ENCODE measurements at places on chromosomes 1 and 21.

GRCh38 chr1:54582566-54583306, 34.7 kb downstream of the ACOT11 start:
- DNase-seq = no peak

DNA sequence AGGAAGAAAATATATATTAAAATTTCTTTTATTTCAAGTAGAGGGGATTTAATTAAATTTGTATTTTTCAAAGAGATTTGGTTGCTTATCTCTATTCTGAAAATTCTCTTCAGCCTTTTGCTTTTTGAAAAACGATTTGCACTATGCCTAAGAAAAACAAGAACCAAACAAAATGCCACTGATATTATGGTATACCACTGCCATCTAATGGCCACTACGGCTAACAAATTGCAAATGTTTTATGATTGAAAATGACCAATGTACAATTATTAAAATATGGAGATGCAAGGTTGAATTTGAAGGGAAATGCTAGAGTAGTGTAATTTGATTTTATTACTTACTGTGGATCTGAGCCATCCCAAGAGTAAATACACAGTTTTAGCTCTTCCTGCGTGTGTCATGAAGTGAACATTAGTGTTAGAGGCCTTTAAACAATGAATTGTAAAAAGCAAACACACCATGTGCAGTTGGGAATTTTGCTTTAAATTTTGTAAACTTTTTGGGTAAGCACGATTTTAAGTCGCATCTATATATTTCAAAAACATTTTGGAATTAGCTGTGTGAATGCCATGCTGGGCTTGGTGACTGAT, 137.4 kb upstream of the USP25 start:
- DNase-seq = peak; percentile 37

DNA sequence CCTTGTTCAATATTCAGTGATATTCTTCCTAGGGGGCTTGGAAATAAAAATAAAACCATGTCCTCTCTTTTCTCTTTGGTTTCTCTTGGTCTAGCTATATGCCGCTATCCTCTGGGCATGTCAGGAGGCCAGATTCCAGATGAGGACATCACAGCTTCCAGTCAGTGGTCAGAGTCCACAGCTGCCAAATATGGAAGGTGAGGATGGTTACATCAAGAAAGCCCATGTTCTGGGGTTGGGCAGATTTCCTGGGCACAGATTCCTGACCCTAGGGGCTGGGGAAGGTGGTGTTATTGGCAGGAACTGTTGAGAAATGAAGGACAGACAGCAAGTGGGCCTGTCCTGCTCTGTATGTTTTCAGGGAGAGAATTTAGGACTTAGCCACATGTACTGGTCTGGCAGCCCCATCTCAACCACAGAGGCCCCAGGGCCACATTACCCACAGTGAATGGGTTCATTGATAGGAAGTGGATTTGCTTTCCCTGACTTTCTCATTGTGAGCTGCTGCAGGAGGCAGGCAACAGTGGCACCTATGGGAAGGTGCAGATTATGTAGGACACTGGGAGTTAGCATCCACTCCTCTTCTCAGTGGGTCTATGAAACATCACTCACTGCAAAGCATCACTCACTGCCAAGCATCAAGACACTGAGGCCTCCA, 37.4 kb upstream of the HSD17B7 start:
- no peak for DNase-seq

- no peak for DNase-seq
Measured at GRCh38 chr1:221164029-221164428, 284.8 kb downstream of the HLX start.

GRCh38 chr1:183567584-183567983, 22.7 kb downstream of the NCF2 start:
- peak; percentile 50 for DNase-seq

DNA sequence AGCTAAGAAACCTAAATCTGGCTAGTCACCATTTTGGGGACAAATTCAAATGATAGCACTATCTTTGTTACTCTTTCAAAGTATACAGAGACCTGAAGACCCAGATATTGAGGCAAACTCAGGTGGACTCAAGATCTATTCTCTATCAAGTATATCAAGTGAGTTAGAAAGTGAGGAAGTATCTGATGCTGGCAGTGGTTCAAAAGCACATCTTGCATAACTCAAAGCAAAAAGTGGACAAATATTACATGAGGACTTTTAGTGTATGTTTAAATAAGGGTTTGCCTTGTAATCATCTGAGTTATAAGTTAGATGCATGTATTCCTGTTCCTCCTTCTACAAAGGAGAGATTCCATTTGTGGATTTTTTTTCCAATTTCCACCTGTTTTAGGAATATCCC, 338.4 kb downstream of the DISC1 start:
- DNase-seq = peak; percentile 29

GRCh38 chr1:151729157-151729965, 8.0 kb downstream of the RIIAD1 start:
- DNase-seq = no peak

DNA sequence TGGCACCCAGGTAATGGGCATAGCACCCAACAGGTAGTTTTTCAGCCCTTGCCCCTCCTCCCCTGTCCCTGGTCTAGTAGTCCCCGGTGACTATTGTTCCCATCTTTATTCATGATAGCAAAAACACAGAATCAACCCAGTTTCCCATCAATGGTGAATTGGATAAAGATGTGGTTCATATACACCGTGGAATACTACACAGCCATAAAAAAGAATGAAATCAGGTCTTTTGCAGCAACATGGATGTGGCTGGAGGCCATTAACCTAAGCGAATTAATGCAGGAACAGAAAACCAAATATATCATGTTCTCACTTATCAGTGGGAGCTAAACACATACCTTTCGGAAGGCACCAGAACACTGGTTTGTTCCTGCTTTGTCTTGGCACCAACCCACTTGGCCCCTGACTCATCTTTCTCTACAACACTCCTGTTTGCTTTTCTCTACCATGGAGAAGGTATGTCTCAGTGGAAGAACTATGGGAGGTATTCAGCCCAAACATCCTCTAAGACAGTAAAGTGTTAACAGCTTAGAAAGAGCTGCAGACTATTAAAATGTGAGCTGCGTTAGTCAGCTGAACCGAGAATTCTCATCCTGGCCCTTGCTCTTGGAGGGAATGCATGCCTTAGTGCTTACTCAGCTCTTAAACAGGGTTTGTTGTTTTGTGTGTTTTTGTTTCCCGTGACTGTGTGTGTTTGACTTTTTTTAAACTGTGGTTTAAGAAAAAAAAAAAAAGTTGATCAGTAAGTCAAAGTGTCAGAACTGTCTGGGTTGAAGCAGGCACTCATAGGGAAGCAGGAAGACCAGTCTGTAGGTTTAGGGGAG, 203.0 kb downstream of the TOMM20 start:
- DNase-seq = peak; percentile 59

DNA sequence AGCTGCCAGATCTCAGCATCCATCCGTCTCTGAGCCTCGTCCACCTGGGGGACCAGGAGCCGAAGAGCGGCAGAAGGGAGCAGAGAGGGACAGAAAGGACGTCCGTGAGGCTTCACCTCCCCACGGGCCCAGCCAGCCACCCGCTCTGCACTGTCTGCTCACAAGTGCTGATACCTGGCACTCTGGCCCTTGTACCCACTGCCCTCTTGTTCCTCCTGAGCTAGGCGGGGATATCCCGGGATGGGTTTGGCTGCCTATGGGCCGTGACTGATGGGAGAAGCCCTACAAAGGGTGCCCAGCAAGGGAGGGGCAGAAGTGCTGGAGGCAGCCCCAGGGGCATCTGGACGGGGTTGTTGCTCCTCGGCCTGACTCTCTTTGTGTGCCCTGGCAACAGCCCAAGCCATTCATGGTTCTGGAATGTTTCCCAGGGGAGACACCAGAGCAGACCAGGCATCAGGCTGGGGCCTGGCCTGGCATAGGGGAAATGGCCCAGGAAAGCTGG, 57.6 kb downstream of the LDLRAD2 start:
- no peak for DNase-seq

DNA sequence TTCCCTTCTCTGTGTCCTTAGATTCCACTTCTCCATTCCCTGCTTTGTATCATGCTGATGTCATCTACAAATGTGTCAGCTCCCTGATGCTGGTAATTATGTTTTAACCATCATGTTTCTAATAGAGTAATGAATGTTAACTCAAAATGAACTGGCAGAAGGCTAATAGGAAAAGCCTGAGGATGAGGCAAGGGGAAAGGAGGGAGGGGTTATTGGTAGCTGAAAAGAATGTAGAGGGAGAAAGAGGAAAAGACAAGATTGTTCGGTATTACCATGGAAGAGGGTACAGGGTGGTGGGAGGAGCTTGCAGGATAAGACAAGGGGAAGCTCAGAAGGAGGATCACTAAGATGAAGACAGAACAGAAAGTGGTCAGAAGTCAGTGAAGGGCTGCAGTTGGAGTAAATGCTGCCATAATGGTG, 150.9 kb downstream of the ZC3H11B start:
- peak; percentile 40 for DNase-seq

DNA sequence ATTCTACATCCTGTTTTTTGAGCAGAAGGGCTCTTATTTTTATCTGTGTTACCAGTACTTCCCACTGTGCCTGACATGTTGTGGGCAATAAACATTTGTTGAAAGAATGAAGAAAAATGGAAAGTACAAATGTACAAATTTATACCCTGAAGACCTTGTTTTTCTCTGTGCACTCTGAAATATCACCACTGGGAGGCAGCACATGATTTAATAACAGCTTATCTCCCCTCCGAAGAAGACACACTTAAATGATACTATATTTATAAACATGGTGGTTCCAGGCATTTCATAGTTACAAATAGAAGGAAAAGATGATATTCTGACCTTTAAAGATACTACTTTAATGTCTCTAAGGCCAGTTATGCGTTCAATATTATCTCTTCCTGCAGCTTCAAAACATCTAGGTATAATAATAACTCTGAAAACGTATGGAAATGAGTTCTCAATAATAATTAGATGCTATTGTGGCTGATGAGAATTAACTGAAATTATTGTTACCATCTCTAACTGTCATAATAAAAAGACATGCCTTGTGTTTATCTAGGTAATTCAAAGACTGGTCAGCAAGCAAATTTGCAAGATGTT, 12.8 kb downstream of the DYNLT5 start:
- DNase-seq = peak; percentile 47

DNA sequence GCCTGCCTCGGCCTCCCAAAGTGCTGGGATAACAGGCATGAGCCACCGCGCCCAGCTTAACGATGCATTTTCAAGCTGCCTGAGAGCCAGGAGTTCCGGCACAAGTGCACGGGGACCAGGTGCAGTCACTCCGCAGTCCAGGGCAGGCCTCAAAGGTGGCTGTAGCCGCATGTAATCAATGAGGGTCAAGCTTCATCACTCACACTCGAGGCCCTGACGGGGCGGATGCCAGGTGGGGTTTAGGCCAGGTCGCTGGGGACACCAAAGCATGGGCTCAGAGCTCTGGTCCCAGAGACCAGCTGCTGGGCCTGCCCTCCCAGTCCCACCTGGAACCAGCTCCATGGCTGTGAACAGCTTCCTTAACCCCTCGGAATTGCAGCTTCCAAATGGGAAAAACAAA, 26.1 kb upstream of the GPR153 start:
- DNase-seq = no peak

- DNase-seq = no peak
Measured at GRCh38 chr1:29312469-29313461, 76.4 kb downstream of the PTPRU start.

DNA sequence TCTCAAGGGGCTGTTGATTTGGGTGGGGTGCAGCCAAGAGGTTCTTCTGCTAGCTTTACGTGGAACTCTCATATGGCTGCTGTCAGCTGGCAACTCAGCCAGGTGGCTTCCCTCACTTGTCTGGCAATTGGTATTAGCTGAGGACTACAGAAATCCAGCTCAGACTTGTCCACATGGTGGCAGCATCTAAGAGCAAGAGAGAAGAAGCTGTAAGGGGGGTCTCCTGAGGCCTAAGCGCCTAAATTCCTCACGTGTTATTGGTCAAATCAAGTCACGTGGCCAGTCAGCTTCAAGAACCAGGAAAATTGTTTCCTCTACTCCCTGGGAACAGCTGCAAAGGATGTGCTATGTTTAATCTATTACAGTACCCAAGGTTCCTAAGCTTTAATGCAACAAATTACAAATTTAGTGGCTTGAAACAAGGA, 4.2 kb upstream of the DYRK3 start:
- peak; percentile 67 for DNase-seq

DNA sequence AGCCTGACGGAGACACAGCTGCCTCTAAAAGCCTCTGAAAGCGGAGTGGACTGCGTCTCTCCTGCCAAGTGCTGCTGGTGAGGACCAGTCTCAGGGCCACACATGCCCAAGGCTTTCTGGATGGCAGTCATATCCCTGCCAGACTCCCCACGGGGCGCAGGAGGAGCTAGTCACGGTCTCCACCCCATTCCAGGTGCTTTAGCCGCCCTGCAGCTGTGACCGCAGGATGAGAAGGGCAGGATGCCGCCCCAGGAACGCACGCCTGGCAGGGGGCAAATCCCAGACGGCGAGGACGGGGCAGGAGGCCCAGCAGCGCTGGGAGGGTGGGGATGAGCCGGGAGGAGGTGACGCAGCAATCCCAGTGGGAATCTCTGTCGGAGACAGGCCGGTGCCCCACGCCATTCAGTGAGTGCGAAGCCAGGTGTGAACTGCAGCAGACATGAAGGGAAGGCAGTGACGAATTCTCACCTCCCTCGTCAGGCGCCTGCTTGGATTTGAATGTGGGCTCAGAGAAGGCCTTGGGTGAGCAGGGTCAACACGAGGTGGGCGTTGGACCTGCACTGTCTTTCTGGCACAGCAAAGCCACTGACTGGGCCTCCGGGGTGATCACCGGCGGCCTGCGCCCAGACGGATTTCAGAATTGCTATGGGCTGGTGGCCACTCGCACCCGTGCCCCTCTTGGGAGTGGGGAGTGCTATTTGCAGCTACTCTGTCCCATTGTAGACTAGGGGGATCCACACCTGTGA, 38.5 kb upstream of the SLC19A1 start:
- DNase-seq = no peak

DNA sequence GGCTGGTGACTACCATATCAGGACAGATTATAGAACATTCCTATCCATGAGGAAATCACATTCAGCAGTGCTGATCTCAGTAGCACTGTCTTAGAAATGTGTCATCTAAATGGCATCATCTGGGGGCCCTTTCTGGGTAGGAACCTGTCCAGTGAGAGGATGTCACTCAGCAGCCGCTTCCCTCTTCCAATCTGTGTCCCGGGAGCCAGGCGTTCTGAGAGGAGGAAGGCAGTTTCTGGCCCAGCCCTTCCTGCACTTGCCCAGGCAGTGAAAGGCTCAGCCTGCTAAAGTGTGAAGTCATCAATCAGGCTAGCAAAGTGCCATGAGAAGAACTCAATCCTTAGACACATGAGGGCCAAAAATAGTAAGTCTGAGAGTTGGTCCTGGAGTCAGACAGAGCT, 25.6 kb downstream of the RAB4A start:
- DNase-seq = no peak

GRCh38 chr1:163472651-163473248, 151.0 kb downstream of the NUF2 start:
- no peak for DNase-seq

- no peak for DNase-seq
Measured at GRCh38 chr1:21834094-21834493, 22.0 kb downstream of the LDLRAD2 start.

DNA sequence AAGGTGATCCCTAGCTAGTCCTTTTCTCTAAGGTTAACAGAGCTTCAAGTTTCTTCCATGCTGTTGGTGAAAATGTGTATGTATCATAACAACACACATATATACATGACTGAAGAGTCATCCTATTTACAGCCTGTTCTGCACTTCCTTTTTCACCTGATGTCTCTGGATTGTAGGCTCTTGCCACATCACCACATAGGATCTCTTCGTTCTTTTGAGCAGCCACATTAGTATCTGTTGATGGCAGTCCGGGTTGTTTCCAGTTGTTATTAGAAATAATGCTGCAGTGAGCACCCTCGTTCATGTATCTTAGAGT, 19.7 kb downstream of the MRPL37 start:
- DNase-seq = no peak
